ENCODE measurements at places on chromosomes 13 and 19. TPM values are rescaled to one million over a fixed set of nuclear protein-coding genes. Genes with fewer than 3 reads are reported as not detected.

NCR1 gene
- total RNA-seq, result not detected

ZNF30 gene
- 4.8 TPM for total RNA-seq

EXOC3L2 gene
- 1.4 TPM for total RNA-seq

GAPDHS gene
- total RNA-seq, result not detected

FOXA3 gene
- not detected for total RNA-seq

CCDC70 gene
- total RNA-seq, result not detected

CASP14 gene
- not detected for total RNA-seq

GAS6 gene
- total RNA-seq, result 71.5 TPM

RASGRP4 gene
- total RNA-seq, result 1.1 TPM

SMIM17 gene
- 2.1 TPM for total RNA-seq

C13orf46 gene
- total RNA-seq, result 0.54 TPM

KCTD12 gene
- 142 TPM for total RNA-seq

BRSK1 gene
- 46.0 TPM for total RNA-seq

NR1H2 gene
- 35.4 TPM for total RNA-seq

PODNL1 gene
- total RNA-seq, result 1.0 TPM

All from mesothelial cell of epicardium (in vitro differentiated cells).